Stimulated activated effector memory CD8-positive, alpha-beta T cell treated with anti-CD3 and anti-CD28 coated beads, Interleukin-12 subunit alpha, Interleukin-12 subunit beta, amount 100 ng/mL, for 72 hours (primary cell): ENCODE measurements at places on chromosomes 11 and 22.

DNA sequence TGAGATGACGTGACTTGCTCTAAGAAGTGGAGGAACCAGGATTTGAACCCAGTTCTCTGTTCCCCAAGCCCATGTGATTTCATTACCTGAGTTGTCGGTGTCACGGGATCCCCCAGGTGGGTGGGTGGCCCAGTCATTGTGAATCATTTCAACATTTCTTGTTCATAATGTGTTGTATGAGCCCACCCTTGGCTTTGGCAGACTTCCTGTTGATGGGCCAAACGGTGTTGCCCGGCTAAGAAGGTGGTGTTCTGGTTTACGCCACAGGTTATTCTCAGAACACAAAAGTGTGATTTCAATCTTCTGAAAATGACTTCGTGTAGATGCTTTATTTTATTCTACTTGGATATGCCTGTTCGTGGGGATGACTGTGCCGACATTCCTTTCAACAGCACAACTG lies 21.6 kb upstream of the ST14 start:
- DNase-seq: no peak

- DNase-seq: no peak
Observed at GRCh38 chr22:23793326-23793725, 6.6 kb downstream of the SMARCB1 start.

DNA sequence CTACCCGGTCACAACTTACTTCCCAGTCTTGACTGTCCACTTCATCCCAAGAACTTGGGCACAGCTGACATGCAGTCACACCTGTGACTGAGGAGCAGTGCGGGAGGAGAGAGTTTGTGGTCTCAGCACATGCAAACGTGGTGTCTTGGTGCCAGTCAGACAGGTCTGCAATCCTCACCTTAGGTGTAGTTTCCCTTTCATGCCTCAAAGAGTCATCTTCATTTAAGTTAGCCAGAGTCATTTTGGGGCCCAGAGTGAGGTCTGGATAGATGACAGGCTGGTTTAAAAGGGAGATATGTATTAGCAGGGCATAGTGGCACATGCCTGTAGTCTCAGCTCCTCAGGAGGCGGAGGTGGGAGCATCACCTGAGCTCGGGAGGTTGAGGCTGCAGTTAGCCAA lies 108.5 kb upstream of the SORL1-AS1 start:
- no peak for DNase-seq

DNA sequence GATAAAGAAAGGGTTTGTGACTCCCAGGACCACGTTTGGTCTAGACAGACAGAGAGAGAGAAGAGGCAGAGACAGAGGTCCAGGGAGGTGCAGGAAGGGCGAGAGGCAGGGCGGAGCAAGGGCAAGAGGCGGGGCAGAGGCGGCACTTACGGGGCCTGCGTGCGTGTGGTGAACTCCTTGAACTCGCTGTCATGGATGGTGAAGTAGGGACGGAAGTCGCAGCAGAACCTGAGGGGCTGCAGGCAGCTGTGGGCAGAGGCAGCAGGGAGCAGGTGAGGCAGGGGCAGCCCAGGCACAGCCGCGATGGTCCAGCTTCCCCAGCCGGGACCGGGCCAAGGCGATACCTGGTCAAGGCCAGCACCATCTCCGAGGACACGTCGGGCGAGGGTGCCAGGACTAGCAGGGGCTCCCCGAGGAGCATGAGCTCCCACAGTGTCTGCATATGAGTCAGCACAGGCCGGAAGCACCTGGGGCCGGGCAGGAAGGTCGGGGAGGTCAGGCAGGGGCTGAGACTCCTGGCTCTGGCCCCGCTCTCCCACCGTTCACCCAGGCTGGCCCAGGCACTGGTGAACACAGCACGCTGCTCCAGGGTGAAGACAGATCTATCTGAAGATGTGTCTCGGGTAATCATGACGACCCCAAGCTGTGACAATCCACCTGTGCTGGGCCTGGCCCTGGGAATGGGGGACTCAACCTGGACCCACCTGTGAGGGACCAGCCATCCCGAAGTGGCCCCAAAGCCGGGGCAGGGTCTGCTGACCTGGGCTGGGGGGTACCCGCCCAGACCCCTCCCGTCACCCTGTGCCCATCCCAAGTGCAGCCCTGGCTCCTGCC lies 7.2 kb upstream of the PLXNB2 start:
- DNase-seq: peak; percentile 86

- DNase-seq: no peak
Observed at GRCh38 chr11:90845126-90845525, 622.3 kb upstream of the CHORDC1 start.

GRCh38 chr22:30236875-30237274 lies 9.7 kb downstream of the LIF start:
- no peak for DNase-seq

- DNase-seq: no peak
Observed at GRCh38 chr11:9600644-9601036, 27.2 kb downstream of the WEE1 start.

DNA sequence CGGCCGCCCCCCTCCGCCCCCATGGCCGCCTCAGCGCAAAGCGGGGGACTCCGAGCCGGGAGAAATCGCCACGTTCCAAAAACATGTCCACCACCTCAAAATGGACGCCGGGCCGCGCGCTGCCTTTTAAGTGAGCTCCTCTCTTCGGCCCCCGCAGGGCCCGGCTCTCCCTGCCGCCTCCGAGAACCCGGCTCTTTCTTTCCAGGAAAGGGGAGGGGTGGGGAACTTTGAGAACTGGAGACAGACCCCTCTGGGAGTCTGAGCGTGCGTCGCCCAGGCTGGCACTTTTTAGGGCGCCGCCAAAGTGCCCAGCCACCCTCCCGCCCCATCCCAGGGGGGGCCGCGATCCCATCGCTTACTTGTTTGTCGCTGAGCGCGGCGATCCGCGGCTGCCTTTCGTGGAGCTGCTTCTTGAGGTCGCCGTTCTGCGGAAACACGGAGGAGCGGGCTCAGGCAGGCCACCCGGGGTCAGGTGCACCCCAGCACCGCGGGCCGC lies 1.6 kb downstream of the PHF21B start:
- no peak for DNase-seq

GRCh38 chr11:19905280-19905853 lies 192.7 kb downstream of the NAV2 start:
- no peak for DNase-seq

- no peak for DNase-seq
Observed at GRCh38 chr22:46408568-46409506, 73.3 kb downstream of the TRMU start.

GRCh38 chr11:104925850-104926249 lies 27.6 kb upstream of the CASP12 start:
- DNase-seq: no peak

DNA sequence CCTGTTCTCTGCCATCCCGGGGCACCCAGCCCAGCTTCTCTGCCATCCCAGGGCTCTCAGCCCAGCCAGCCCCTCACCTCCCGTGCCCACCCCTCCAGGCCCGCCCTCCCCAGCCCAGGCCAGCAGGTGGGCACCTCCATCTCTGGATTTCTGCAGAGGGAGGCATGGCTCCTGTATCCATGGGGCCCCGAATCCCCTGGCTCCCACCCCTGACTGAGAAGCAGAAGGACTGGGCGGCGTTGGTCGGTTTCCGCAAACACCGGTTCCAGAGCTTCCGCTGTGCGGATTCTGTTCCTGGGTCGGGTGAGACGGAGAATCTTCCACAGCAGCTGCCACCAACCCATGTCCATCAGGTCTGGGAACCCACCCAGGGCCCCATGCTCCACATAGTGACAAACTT lies 240.3 kb downstream of the BRD1 start:
- no peak for DNase-seq

- DNase-seq: peak; percentile 77
Observed at GRCh38 chr11:3824714-3825472, 15.9 kb downstream of the RHOG start.

DNA sequence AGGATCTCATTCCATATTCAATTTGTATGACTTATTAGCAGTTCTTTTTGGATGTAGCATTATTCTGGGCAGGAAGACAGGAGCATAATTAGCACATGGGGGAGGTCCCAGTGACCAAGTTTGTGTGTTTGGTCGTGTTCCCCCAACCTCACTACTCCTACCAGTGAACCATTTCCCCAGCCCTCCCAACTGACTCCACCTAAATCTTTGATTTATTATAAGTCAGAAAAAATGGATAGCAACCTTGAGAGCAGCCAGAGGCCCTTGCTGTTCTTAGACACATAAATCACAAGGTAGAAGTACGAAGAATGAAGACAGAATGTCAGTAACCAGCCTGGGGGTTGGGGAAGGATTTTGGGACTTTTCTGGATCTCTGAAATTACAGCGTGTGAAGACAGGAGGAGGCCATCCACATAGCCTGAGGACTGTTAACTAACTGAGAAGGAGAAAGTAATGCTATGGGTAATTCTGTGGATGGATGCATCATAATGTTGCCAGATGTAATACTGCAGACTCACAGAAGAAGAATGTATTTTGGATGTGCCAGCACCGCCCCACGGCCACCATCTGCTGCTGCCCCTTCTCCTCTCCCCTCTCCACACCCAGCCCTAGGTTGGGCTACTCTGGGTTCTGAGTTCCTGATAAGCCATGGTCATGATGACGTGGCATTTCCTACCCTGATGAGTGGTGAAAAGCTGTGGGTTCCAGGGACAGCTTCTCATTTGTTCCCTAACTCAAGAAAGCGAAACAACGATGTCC lies 124.3 kb upstream of the TTC12 start:
- no peak for DNase-seq

GRCh38 chr22:23984430-23984829 lies 4.5 kb downstream of the GSTT2 start:
- peak; percentile 73 for DNase-seq

DNA sequence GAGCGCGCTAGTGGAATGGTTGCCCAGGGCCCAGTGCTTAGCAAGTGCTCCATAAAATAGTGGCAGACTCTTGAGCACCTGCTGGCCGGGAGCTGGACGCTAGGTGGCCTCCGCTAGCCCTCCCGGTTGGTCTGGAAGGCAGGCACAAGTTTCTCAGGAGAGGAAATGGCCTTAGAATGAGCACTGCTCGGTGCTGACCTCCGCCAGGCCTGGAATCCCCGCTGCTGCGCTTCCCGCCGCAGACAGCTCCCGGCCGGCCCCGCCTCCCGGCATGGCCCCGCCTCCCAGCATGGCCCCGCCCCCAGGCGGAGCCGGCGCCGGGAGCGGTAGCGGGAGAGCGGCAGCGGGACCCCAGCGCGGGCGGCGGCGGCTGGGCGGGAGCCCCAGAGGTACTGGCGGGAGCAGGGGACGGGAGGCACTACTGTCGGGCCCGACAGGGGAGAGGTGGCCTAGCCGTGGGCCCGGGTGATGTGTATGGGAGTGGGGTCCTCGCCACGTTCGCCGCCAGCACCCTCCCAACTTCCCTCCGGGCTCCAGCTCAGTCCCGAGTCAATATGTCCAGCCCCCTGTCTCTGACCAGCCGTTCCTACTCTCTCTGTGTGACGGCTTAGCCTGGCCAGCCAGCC lies at the start of gene SIPA1:
Gene SIPA1 (plus strand): TSS at position 308 of the 626 bp plus-strand sequence. CDS start 2,821 bp downstream, outside the sequence.
- DNase-seq: peak; percentile 84

- DNase-seq: no peak
Observed at GRCh38 chr11:33778675-33779074, 4.4 kb upstream of the FBXO3 start.

DNA sequence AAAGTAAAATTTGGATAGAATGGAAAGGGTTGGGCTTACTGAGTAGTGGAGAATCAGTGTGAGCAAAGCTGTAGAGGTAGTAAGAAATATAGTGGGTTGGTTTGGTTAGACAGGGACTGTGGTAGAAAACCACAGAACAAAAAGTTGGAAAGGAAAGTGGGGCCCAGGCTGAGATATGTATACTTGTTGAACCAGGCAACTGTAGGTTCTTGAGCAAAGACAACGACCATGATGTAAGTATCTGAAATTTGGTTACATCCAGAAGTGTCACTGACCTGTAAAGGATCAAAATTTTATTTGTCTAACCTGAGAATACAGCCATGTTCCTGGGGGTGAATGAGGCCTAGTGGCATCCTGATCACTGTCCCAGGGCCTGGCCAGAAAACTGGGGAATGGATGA lies 114.1 kb downstream of the STIM1 start:
- DNase-seq: no peak

- DNase-seq: no peak
Observed at GRCh38 chr11:111766834-111767142, 599 bp upstream of the PPP2R1B start.

GRCh38 chr11:65382804-65383368 lies 440 bp upstream of the SLC25A45 start:
- DNase-seq: no peak

DNA sequence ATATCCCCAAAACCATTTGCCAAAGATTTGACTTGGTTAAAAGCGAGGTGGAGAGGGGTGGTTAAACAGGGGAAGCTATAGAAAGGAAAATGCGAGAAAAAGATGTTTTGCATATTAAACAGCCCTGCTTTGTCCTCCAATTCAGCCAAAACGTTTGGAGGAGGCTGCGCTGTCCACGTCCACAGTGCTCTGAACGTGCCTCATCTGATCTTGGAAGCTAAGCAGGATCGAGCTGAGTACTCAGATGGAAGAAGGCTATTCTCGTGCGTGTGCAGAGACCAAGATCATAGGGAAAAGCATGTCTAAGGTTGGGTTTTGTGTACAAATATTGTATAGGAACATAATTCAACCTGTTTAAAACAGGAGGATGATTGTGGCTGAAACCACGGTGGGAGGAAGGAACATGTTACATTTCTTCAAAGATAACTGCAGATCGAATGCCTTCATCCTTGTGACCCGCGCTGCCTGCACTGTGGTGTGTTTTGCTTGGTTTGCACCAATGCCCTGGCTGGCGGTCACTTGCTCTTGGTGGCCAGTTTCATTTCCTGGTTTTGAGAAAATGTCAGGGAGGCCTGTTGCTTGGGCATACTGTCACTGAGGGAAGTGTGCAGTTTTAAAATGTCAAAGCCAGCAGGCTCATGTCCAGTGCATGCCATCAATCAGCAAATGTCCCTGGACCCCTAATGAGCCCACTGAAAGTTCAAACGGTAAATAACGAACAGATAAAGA lies 40.4 kb downstream of the FLI1 start:
- no peak for DNase-seq

DNA sequence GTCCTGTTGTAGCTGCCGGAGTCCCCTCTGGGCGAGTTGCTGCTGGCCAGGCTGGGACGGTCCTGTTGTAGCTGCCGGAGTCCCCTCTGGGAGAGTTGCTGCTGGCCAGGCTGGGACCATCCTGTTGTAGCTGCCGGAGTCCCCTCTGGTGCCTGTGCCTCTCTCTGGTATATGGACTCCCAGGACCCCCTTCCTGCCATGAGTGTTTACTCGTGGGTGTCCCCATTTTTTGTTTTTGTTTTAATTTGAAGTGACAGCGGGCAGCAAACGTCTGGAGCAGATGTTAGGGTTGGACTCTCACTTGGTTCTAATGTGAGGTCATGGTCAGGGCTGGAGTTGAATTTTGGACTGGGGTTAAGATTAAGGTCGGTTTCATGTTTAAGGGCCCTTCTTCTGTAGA lies 14.2 kb downstream of the SHANK3 start:
- no peak for DNase-seq

GRCh38 chr11:90465553-90465952 lies 242.7 kb upstream of the CHORDC1 start:
- DNase-seq: no peak
